ENCODE measurements at places on chromosomes 1 and 21.

GRCh38 chr1:8302081-8302956 lies 15.6 kb upstream of the SLC45A1 start:
- DNase-seq: no peak

GRCh38 chr1:110506541-110506940 lies 12.4 kb downstream of the KCNA10 start:
- no peak for DNase-seq

DNA sequence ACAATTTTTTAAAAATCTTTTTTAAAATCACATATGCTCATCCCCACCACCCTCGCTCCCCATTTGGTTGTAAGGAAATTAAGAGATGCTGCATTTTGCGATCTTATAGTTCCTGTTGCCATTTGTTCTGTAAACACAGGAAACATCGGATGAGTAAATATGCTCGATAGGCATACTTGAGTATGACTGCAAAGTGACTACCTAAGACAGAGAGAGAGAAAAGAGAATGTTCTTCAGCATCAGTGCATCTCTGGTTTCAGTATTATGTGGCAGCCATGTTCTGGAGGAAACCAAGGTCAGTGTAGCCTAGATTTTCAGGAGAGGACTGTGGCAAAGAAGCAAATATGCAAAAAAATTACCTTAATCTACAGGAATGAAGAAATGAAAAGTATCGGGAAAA lies 265.5 kb upstream of the FMN2 start:
- DNase-seq: no peak

DNA sequence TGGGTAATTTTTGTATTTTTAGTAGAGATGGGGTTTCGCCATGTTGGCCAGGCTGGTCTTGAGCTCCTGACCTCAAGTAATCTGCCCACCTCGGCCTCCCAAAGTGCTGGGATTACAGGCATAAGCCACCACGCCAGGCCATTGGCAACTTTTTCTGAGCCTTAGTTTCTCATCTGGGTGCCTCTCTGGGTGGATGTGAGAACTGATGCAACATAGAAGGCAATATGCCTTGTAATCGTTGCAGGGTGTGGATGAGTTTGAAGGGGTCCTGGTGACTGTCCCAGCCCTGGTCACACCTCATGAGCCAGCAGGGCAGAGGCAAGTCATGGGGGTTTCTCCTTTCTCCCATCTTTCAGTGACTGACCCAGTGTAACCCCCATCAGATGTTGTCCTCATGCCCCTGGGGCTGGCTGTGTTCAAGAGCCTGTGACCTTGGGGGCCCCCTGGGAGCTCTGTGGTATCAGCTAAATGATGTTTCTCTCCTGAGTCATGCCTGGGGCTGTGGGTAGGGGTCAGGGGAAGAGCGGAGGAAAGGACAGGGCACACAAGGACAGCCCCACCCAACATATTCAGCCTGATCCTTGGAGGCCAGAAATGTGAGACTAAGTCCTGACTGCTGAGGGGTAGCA lies 3.6 kb downstream of the COL9A2 start:
- DNase-seq: no peak

DNA sequence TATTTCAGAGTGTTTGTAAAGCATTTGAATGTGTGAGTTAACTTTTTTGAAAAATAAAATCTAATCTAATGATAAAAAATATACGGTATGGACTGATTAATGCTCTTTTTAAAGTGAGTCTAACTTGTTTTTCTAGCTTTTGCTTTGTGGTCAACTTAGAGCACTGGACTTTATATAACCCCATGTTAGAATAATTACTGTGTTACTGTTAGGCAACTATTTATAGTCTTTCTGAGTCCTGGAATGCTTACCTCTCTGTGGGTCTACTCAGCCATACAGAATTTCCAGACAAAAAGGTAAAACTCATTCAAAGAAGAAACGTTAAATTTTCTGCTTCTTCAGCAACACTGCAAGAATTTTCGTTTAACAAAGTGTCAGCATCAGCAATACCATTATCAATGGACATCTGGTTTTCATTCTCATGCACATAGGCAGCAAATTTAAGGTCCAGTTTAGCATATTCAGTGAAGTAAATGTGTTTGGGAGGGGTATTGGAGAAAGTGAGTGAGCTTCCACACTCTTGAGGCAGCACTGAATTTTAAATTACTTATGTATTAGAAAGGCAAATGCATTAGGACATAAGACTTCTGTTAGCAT lies 664.7 kb upstream of the NEGR1 start:
- no peak for DNase-seq

DNA sequence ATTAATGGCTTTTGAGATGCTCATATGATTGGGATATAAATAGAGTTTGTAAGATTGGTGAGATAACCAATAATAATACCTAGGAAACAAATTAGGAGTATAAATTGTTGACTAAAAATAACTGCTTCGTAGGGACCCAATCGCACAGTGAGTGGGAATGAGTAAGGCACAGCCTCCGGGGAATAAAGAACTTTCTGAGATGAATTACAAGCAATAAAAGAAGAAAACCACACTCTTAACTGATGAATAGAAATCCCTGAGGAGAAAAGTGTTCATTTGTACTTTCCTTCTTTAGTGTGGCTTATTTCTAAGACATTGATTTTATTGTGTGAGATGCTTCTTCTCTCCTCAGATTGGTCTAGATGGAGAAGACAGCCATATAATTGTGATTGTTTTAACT lies 443.4 kb upstream of the PRMT6 start:
- no peak for DNase-seq

DNA sequence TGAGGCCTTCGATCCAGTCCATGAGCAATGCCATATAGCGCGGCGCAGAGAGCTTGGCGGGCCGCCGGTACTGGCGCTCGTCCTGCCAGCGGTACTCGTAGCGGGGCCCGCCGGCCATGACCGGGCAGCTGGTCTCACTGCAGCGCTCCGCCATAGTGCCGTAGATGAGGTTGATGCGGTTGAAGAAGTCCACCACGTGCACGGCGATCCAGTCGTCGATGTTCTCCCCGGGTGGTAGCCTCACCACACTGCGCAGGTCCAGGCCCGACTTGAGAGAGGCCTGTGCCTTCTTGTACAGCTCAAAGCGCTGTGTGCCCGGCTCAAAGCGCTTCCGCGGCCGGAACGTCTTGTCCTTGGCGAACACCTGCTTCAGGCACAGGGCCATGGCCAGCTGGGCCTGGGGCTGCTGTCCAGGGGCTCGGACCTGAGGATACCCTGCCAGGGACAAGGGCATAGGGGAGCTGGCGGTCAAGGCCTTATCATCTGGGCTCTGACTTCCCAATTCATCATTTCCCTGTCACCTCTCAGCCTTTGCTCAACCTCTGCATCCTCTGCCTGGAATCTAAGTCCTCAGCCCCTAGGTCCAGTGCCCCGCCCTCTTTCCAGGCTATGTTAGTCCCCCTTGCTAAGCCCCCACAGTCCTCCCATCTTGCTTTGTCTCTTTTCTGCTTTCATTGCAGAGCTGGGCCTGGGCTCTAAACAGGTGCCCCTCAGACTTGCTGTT lies 3.5 kb downstream of the MOB3C start:
- DNase-seq: no peak
